Aorta (tissue), 5 donors: ENCODE measurements at places on chromosomes 4 and X. TPM values are rescaled to one million over a fixed set of nuclear protein-coding genes. Genes with fewer than 3 reads are reported as not detected.

The SLC10A7 gene
- 18.8 TPM for total RNA-seq

The SCML2 gene
- 2.2 TPM for total RNA-seq

GRCh38 chr4:128572778-128573241 is 236.7 kb upstream of the JADE1 start:
- no peak for DNase-seq

DNA sequence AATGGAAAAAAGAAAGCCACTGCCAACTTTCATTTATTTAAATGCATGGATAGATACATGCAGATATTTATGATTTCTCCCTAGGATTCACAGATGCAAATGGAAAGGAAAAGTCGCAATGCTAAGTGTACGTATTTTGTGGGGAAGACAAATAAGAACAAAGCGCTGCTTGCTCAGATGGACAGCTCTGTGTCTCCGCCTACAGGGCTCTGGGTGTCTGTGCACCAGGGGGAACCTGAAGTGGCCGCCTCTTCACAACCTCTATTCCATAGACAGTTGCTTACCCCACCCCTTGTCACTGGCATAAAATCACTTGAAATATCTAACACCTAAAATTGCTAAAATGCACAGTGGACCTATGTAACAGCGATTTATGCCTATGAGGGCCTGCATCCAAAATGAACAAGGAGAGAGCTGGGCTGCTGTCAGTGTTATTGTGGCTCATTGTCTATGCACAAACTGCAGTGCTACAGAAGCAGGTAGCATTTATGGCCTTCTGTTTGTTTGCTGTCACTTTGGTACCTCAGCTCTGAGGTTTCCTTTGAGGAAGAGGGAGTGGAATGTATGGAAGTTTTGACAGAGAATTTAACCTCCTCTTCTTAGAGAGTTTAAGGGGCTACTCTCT is 58.6 kb upstream of the PAGE1 start:
- no peak for DNase-seq

DNA sequence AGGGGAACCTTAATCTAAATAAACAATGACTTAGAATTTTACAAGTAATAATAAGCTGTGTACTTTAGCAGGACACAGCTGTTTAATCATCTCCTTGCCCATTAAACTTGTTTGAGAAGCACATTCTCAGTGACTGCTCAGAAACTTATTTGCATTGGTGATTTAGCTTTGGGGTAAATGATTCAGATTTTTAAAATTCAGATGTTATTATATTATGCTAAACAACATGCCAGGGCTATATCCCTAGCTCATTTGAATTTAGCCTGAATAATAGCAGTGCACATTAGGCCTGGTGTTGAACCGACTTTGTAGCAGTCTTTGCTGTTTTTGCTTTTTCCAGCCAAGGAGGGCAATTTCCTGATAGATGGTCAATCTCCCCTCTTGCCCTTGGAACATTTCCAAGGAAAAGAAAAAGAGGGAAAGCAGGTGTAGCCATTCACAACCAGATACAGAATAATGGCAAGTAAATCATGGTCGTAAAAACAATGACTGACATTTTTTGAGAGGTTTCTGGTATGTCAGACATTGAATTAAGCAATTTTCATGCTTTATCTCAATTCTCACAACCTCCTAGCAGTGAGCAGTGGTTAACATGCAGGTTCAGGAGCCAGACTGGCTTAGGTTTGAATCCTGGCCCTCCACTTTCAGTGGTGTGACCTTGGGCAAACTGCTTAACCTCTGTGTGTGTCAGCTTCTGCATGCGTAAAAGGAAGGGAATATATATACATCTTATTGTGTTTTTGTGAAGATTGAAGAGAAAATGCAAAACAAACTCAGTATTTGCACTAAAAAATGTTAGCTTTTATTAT is 16.8 kb downstream of the ARHGEF38 start:
- DNase-seq, result no peak

- DNase-seq, result no peak
These were observed 207.5 kb upstream of the FAM9B start for GRCh38 chrX:9241427-9241826.

DNA sequence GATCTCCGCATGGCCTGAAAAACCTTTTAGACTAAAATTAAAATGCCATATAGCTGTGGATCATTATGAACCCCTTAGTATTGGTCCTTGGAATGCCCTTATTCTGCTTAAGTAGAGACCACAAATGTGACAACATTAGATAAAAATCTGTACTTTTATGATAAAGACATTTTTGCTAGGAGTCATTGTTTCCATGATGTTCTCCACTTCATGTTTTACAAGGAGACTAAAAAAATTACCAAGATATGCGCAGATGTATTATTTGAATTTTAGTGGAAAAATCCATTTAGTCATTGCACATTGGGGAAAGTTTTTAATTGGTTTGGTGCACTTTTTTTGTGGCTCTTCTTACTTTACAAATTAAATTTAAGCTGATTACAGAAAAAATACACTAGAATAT is 85.1 kb upstream of the HPRT1 start:
- DNase-seq, result no peak

DNA sequence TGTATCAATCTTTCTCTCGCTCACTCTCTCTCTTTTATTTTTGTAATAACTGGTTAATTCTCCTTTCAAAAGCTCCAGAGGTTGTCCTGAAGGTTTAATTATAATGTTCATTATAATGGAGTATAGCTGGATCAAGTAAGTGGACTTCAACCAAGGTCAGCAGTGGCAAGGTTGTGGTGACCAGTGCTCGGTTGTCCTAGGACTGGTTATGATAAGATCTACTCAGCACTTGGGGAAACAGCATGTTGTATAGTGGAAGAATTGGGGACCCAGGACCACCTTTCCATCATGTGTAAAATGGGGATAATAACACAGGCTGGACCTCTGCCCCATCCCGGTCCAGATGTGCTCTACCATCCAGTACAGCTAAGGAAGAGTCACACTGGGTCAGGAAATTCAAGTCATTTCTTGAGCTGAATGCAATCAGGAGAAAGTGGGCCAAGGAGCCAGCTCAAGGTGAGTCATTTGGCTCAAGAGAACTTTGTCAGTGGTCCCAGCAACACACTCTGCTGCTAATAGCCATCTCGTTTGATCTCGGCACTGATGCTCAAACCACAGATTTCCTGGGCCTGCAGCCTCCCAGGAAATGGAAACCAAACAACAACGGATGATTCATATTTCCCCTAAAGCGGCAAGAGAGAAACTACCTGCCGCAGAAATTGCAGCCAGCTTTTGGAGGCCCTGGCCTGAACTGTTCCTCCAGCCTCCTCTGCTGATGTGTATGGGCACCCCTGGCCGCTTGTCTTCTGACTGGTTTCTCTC is 123.6 kb upstream of the RBPJ start:
- DNase-seq, result no peak

DNA sequence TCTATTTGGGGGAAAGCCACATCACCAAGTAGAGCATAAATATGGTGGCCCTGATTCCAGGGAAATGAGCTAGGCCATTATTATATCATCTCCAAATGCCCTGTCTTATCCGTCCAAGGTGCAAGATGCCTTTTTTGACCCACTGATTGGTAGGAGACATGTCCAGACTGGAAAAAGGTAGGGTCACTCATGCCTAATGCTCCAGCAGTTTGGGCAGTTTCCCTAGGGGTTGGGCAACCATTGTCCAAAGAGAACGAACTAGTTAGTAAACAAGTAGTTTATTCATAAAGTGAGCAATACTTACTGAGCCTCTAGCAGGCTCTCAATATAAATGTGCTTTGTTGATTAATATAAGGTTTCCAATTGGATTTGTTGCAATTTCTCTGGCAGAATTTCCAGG is 6.2 kb downstream of the FHDC1 start:
- DNase-seq, result no peak

- no peak for DNase-seq
These were observed 354.9 kb downstream of the RPA4 start for GRCh38 chrX:97238632-97239031.

DNA sequence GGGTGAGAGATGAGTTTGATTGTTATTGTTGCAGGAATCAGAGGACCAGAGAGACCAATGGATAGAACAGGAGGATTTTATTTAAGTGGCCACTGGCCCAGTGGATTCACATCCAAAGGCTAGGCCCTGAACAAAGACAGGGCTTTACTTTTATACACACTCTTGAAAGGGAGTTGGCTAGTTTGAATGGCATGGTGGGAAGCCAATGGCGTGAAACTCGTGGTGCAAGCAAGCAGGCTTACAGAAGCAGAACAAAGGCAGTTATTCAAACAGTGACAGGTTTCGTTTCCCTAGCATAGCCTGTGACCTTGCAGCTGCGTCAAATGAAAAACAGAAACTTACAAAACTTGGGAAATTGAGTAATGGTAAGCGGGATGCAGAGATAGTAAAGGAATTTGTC is 110.2 kb upstream of the PRDX4 start:
- DNase-seq, result no peak

GRCh38 chr4:118224243-118224829 is 128.5 kb downstream of the PRSS12 start:
- no peak for DNase-seq

DNA sequence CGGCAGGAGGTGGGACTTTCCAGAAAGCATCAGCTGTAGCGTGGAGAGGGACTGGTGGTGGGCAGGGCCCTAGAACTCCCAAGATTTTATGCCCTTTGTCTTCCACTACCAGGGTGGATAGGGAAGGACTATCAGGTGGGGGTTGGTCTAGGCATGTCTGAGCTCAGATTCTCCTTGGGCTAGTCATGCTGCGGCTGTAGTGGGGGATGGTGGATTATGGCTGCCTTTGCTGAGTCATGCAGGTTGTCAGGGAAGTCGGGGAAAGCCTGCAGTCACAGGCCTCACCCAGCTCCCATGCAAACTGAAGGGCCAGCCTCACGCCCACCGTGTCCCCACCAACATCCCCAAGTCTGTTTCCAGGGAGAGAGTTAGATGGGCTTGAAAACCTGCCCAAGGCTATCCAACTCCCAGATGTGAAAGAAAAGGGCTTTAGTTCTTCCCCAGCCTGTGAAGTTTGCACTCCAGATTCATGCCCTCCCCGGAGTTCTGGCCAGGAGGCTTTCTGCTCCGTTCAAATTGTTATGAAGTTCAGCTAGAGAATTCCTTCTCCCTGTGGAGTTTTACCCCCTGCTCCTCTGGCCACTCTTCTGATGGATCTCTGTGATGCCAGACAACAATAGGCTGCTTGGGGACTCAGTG is 13.4 kb upstream of the MEPE start:
- no peak for DNase-seq

- no peak for DNase-seq
These were observed 89.4 kb upstream of the TRIM2 start for GRCh38 chr4:153114771-153115321.
